ENCODE measurements at places on chromosomes 5 and 9. TPM values are rescaled to one million over a fixed set of nuclear protein-coding genes. Genes with fewer than 3 reads are reported as not detected.

Gene VAV2
- 34.5 TPM for total RNA-seq

Gene TXNDC8
- not detected for total RNA-seq

Gene SPINK6
- not detected for total RNA-seq

Gene RELL2
- total RNA-seq, result 2.3 TPM

Gene SOX30
- total RNA-seq, result 0.22 TPM

Gene DIPK1B
- 10.0 TPM for total RNA-seq

Gene ZFP2
- 1.1 TPM for total RNA-seq

Gene PCDHGC5
- 2.6 TPM for total RNA-seq
